ENCODE measurements at places on chromosomes 5 and 9.

GRCh38 chr9:129550199-129550839 lies 70.6 kb downstream of the C9orf50 start:
- DNase-seq: no peak

- DNase-seq: no peak
Observed at GRCh38 chr9:138060365-138060764, 182.8 kb downstream of the CACNA1B start.

DNA sequence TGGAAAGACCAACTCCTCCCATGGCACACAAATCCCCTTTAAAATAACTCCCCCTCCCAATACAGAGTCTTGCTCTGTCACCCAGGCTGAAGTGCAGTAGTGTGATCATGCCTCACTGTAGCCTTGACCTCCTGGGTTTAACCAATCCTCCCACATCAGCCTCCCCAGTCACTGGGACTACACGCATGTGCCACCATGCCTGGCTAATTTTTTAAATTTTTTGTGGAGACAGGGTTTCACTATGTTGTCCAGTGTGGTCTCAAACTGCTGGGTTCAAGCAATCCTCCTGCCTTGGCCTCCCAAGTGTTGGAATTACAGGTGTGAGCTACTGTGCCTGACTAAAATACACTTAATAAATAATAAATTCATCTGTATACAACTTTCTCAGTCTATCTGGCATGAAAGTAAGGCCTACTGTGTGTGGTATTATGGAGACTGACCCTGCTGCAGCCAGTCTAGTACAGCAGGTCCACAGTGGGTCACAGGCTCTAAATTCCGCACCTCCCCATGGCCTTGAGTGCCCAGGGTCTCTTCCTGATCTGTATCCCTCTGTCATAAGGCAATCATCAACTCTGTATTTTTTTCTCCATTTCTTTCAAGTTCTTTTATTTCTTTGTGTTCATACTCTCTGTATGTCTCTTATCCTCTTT lies 169.4 kb downstream of the MAPKAP1 start:
- no peak for DNase-seq

DNA sequence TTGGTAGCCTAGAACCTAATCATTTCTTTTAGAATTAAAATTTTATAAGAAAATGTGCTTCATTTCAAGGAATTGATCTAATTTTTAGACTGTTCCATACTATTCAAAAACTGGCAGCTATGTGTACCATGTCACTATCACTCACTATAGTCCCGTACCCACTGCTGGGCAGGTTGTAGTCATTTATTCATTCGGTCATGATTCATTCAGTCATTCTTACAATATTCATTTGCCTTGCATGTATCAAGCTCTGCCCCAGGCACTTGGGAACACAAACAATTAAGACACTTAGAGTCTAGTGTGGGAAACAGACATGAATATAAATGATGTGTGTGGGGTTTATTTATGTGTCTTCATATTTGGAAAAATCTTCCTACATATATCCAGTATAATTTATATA lies 26.4 kb downstream of the TDRD7 start:
- DNase-seq: no peak

DNA sequence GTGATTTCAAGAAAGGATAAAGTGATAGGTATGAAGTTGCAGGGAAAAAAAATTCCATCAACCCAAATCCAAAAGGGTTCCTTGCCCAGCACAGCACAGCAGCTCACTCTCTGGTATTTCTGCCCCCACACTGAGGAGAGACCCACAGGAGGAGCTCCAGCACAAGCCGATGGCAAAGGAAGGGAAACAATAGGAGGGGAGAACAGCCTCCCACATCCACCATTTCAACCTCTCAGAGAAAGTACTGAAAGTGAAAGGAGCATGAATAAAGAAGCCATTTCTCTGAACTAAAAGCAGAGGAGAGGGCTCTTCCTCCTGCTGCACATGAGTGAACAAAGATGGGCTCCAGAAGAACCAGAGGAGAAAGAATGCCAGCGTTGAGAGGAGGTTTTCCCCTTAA lies 54.9 kb upstream of the ZSWIM6 start:
- no peak for DNase-seq

DNA sequence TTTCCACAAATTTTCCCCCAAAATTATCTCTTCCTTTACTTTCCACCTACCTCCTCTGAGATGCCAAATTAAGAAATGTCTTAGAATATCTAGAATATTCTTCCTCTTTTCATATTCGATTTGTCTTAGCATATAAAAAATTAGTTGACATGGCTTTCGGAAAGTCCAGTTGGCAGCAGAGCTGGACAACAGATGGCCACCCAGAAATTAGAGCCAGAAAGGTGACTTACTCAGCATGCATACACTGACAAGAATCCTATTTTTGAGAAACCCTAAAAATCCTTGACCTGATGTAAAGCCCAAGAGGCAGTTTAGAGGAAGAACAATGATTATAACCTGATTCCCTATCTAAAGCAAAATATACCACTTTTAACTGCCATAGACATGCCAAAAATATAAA lies 22.0 kb downstream of the TMEM167A start:
- no peak for DNase-seq

- DNase-seq: no peak
Observed at GRCh38 chr9:103789686-103790085, 304.4 kb upstream of the SMC2 start.

DNA sequence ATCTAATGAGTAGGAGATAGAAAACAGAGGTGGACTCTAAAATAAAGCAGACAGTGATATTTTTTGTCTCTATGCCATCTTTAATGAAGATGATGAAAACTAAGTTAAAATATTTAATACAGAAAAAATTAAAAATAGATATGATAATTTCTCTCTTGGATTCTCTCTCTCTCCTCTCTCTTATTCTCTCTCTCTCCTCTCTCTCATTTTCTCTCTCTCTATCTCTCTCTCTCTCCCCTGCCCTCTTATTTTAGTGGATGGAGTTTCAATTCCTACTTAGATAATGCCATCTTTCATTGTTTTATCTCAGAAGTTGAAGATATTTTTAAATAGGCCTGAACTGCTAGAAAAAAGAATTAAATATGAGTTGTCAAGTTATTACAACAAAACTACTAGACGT lies 38.2 kb downstream of the ESM1 start:
- no peak for DNase-seq

DNA sequence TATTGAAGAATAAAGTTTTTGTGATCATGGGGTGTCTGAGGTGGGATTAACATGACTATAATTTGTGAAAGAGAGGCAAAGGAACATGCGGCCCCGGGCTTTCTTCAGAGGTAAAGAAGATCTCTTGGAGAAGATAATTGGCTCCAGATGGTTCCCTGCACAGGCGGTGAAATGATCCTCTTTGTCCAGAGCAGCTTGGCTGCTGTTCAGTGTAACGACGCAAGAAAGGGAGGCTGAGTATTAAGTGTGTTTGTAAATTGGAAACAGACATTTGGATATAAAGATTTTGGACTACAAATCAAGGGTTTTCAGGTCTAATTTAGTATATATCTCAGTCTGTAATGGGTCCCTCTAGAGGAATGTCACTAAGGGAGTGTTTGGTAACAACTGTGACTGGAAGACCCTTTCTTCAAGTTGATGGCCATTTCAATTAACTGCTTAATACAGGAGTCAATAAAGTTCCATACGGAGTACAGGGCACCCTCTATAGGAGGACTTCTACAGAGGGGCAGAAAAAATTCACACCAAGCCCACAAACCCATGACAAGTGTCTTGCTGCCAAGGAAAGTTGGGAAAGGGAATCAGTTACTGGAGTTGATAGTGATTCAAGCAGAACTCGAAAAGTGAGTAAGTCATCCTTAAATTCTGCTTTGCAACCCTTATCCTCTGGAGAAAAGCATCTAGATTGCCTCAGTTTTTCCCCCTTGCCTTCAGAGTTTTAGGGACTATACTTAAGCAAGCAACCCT lies 4.1 kb downstream of the EQTN start:
- DNase-seq: no peak

- no peak for DNase-seq
Observed at GRCh38 chr9:110995420-110996340, 42.6 kb downstream of the LPAR1 start.

- no peak for DNase-seq
Observed at GRCh38 chr9:80326105-80326504, 754.3 kb downstream of the TLE4 start.

DNA sequence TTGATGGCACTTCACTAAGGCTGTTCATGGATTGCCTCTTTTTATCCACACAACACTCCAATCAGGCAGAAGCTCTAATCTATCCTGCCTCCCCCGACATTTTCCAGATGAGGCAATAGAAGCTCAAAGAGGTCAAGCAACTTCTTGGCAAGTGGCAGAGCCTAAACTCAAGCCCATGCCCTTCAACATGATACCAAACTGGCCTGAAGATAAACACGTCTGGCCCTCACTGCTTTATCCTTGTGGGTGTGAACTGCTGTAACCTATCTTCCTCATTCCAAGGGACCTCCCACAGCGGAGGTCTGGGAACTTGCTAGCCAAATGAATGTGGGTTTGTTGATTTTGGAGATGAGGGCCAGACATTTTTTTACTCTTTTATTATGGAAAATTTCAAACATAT lies 9.5 kb downstream of the SLC35A4 start:
- no peak for DNase-seq

- DNase-seq: no peak
Observed at GRCh38 chr5:39639618-39640089, 214.9 kb upstream of the DAB2 start.

DNA sequence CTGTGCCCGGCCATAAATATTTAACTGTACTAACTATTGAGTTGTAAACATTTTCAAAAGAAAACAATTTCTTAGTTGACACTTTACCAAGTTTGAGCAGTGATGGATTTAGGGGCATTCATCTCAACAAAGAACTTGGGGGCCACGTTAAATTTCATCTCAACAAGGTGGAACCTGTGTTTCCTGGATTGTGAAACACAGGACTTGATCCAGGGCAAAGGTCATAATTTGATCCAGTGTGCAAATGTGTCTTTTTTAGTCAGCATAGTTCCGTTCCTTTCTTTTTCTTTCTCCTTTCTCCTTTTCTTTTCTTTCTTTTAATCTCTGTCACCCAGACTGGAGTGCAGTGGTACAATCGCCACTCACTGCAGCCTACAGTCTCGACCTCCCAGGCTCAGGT lies 3.1 kb downstream of the GFRA3 start:
- DNase-seq: no peak

DNA sequence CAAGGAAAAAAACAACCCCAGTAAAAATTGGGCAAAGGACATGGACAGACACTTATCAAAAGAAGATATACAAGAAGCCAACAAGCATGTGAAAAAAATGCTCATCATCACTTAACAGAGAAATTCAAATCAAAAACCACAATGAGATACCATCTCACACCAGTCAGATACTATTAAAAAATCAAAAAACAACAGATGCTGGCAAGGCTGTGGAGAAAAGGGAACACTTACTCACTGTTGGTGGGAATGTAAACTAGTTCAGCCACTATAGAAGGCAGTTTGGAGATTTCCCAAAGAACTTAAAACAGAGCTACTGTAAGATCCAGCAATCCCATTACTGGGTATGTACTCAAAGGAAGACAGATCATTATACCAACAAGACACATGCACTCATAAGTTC lies 157.4 kb downstream of the EDIL3 start:
- no peak for DNase-seq

- no peak for DNase-seq
Observed at GRCh38 chr9:97479496-97480159, 21.8 kb upstream of the TMOD1 start.

DNA sequence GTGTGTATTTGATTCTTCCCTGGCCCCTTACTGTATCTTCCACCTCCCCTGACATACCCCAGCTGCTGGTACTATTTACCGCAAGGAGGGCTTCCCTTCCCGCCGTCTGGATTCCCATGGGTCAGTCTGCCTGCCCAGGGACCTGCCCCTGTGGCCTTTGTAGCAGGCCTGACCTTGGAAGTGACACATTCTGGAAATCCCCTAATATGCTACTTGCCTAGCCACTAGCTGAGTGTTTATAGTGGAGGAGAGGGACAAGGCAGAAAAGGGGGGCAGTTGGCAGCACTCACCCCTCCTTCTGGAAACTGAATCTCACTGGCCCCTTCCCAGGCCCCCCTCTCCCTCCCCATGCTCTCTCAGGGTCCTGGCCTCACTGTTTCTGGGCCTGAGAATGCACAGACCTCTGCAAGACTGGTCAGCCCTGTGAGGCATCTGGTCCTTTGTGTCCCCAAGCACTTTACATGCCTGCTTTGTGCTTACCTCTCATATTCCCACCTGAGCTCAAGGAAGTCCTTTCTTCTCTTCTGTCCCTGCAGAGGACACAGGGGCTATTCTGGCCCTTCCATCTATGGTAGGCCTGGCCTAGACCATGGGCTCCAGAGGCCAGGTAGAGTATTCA lies 8.2 kb upstream of the CCL21 start:
- DNase-seq: no peak

DNA sequence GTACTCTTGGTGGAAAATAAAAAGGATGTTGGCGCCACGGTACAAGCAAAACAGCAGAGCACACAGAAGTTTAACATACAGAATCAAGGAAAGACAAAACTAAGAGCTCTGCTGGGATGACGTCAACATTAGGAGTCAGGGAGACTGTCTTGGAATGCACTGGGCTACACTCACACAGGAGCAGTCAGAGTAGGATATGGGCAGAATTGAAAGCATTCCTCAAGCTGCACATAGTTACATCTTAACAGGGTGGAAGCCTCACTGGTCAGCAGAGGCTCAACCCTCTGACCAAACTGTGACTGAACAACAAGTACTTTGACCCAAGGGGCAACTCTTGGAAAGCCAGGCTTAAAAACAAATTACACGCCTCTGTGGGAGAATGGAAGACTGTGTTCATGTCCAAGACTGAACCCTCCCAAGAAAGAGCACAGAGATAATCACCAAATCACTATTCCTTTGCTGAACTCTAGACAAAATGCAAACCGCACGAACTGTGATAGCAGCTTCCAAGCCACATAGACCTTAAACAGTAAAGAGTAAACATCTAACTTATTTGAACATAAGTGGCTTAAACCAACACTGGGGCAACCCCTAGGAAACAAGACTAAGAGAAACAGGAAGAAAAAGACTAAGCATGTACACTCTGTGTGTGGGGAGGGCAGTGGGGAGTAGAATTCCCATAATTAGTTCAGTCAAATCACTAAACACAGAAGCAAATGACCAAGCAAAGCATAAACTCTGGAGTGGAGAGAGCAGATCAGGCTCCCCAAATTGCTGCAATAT lies 772.7 kb downstream of the PRELID2 start:
- no peak for DNase-seq

GRCh38 chr5:59999056-59999455 lies 105.5 kb upstream of the PDE4D start:
- DNase-seq: no peak

DNA sequence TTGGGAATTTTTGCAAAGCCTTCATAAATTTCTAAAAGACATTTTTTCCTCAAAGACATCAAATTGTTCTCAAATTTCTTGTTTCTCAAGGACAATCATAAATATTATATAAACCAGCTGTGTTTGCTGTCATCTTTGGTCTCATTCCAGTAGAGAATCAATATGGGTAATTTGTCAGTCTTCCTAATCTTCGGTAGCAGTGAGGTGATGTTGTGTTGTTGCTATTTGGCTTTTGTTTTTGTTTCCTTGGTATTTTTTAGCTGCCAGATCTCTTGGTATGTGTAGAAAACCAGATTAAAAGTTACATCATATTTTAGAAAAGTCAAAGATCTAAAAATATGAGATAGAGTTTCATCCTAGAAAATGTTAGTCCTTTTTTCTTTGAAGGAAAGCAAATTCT lies 87.5 kb downstream of the CAMK4 start:
- no peak for DNase-seq

- DNase-seq: no peak
Observed at GRCh38 chr5:143174714-143175398, 228.6 kb downstream of the NR3C1 start.

GRCh38 chr5:178462816-178463215 lies 127.4 kb downstream of the COL23A1 start:
- DNase-seq: no peak

Measured in stimulated activated CD4-positive, alpha-beta T cell treated with anti-CD3 and anti-CD28 coated beads, Interleukin-15, amount 100 ng/mL, for 1 hour (primary cell).